B cell (primary cell): ENCODE measurements at places on chromosomes 1 and 21. TPM values are rescaled to one million over a fixed set of nuclear protein-coding genes. Genes with fewer than 3 reads are reported as not detected.

GRCh38 chr1:214331180-214331579, 50.2 kb downstream of the SMYD2 start:
- H3K27me3 ChIP-seq: no peaks in the 10 kb centered on the region
- no peak overlapping the region for H3K27ac ChIP-seq
- H3K4me3 ChIP-seq: no peak overlapping the region
- no peaks in the 10 kb centered on the region for H3K4me1 ChIP-seq
- peaks cover 17% of the 10 kb centered on the region for H3K36me3 ChIP-seq
- DNase-seq: no peak

- H3K4me3 ChIP-seq: peak overlapping the region; percentile 95
- H3K36me3 ChIP-seq: no peaks in the 10 kb centered on the region
- H3K27ac ChIP-seq: peak overlapping the region; percentile 92
- no peaks in the 10 kb centered on the region for H3K27me3 ChIP-seq
- H3K4me1 ChIP-seq: peaks cover 12% of the 10 kb centered on the region
- DNase-seq: no peak
Measured at GRCh38 chr1:241846862-241847539, 1.0 kb upstream of the EXO1 start.

DNA sequence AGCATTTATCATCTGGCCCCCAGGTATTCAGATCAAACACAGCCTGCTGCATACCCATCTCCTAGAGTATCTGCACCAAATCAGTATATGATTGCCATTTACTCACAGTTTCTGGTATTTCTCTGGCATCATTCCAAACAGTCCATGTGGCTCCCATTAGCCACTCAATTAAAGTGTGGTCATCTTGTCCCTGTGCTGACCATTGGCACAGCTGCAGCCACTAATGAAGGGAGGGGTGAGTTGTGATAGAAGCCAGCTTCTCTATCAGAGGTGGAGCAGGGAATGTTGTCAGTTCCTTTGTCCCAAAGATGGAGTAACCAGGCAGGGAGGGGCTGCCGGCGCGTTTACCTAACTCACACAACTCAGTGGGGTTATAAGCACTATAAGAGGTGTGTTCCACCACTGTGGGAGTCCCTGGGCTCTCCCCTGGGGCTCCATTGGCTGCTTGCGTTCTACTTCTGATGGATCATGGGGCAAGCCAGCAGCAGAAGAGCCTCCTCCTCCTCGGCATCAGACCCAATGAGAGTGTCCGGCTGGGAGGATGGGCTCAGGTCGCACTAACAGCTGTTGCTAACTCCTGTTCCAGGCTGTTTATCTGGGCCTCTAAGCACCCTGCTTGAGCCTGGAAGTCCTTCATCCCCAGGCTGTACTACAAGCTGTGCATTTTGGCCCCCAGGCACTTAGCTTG, 108.6 kb downstream of the GDAP2 start:
- H3K36me3 ChIP-seq: no peaks in the 10 kb centered on the region
- no peak overlapping the region for H3K27ac ChIP-seq
- no peak overlapping the region for H3K4me3 ChIP-seq
- no peak for DNase-seq
- no peaks in the 10 kb centered on the region for H3K4me1 ChIP-seq
- H3K27me3 ChIP-seq: no peaks in the 10 kb centered on the region

DNA sequence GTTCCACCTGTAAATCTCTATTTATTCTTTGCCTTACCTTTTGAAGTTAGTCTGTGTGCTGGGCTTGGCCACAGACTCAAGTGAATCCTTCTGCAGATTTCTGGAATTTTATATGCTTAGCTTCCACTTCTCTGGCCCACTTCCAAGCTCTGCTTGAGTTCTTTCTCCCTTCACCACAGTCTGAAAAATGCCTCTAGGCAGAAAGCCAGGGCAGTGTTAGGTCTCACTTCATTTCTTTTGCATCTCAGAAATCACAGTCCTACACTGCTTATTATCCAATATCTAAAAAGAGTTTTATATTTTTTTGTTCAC, 48.9 kb downstream of the INKA2 start:
- H3K4me1 ChIP-seq: peaks cover 16% of the 10 kb centered on the region
- H3K36me3 ChIP-seq: peaks cover 25% of the 10 kb centered on the region
- no peak for DNase-seq
- no peaks in the 10 kb centered on the region for H3K27me3 ChIP-seq

- H3K4me1 ChIP-seq: peaks cover 6% of the 10 kb centered on the region
- no peak overlapping the region for H3K4me3 ChIP-seq
- H3K27me3 ChIP-seq: no peaks in the 10 kb centered on the region
- no peak overlapping the region for H3K27ac ChIP-seq
- no peaks in the 10 kb centered on the region for H3K36me3 ChIP-seq
- DNase-seq: no peak
Measured at GRCh38 chr1:156803086-156803851, 13.4 kb downstream of the SH2D2A start.

The UBIAD1 gene
- 28.1 and 30.9 TPM in 2 replicates for total RNA-seq

The C2CD4D gene
- not detected in 2 replicates for total RNA-seq

The BCAS2 gene
- total RNA-seq: 27.6 and 30.6 TPM in 2 replicates

The ADAMTSL4 gene
- total RNA-seq: 0.34 TPM in 1 of 2 replicates, not detected in the other

The ACTA1 gene
- total RNA-seq: not detected in 2 replicates

The CACHD1 gene
- total RNA-seq: not detected in 2 replicates
